ENCODE measurements at places on chromosomes 11 and 22.

DNA sequence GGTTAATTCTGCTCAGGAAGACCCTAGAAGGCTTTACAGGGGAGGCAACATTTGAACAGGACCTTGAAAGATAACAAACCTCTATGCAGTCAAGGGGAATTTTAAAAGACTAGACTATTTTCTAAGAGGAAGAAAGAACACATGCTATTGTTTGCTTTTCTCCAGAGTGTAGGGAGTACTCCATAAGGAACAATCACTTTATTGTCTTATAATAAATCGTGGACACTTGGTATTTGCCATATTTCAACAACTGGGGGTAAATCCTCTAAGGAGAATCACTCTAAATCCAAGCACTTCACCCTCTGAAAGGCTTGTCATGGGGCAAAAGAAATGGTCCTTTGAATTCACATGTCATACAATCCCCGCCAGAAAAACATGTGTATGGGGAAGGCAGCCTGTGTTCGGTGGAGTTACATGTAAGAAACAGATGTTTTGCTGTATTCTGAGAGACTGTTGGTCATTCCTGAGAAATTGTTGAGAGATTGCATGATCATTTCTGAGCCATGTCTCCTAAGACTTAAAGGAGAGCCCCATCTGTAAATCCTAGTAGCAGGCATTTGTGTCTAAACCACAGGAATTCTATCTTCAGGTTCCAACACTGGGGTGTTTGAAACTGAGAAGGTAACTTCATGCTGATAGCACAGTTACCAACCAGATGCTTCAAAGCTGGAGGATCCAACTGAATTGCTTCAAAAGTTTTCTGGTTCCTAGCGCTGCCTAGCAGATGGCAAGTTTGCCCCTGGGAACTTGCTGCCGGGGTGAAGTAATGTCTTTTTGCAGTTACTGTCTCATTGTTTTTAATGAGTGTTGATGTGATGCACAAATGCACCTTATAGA lies 66.8 kb downstream of the FZD4 start:
- DNase-seq: no peak

DNA sequence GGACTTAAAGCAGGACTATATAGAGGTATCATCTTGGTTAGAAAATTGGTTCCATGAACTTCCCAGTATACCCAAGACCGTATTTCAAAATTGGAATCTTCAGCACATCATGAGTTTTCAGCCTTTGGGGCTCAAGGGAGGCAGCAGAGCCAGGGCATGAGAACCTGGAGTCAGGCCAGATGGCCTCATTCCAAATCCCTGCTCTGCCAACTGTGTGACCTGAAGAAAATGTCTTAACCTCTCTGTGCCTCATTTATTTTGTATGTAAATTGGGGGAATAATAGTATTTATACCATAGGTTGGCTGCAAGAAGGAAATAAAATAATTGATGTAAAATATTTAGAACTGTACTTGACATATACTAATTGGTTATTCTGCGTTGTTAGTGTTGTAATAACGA lies 987.6 kb downstream of the TBC1D22A start:
- no peak for DNase-seq

DNA sequence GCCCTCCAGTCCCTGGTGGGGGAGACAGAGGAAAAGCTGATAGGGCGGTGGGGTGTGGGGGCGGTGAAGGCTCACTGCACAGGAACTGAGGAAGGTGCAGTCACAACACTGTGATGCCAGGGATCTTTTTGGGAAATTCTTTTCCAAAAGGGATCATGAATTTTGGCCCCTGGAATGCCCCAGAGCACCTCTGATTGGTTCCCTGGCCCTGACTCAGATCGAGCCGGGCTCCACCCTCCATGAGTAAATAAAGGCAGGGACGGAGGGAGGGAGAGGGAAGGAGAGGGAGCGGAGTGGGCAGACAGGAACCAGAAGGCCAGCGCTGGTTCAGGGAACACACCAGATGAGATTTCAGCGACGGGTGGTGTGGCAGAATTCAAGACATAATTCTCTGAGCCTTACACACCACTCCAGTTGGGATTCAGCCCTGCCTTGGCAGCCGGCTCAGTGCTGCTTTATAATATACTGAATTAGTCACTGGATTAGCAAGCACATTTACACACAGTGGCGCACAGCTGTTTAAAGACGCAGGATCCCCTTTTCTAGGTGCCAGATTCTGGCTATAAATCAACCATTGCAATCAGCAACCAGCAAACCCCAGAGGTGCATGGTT lies 80.3 kb downstream of the ETS1 start:
- DNase-seq: no peak

- no peak for DNase-seq
These were observed 51.8 kb downstream of the APIP start for GRCh38 chr11:34864424-34864823.

GRCh38 chr11:86947541-86947940 lies 7.7 kb downstream of the FZD4 start:
- DNase-seq: no peak

DNA sequence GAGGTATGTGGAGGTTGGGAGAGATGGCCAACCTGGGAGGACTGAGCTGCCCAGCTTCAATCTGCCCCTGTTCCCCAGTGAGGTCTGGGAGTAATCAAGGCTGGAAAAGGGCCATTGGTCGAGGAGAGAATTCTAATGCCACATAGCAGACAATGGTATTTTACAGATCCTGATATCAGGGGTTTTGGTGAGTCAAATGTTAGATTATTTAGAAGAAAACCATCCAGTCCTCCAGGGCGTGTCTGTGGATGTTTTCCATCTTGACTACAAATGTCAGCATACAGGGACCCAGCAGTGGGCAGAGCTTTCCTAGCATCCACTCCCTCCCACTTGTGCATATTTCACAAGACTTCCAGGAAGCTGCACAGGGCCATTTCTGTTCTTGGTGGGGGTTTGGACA lies 107.9 kb downstream of the SCN3B start:
- DNase-seq: no peak

DNA sequence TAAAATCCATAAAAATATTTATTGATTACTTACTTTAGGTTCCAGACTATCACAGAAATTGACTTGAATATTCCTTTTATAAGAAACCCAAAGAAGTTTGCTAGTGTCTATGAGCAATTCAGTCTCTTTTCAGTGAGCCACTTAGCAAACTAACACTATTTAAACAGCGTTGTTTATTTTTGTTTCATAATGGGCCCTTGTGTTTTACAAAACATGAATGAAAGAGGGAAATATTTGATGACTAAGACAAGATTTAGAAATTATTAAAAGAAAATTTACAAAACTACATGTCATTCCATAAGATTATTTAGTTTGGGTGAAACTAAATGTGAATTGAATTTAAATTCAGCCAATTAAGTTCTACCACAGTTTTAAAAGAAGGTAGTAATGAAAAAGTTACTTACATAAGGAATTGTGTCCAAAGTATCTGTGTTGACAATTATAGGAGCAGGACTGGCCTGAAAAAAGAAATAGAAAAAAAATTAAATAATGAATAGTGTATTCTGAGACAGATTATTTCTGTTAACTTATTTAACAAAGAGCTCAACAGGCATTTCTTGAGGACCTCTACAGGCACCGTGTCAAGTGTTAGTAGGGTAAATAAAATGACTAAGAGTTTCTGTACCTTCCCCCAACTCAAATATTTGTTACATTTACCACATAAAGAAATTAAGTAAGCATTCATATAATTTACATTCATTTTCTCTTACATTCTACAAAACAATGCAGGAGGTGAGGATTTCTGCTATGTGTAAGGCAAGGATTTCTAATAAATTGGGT lies 964.9 kb upstream of the CCDC90B start:
- DNase-seq: no peak

- no peak for DNase-seq
These were observed 1.5 kb upstream of the LARGE1 start for GRCh38 chr22:33921525-33922348.

DNA sequence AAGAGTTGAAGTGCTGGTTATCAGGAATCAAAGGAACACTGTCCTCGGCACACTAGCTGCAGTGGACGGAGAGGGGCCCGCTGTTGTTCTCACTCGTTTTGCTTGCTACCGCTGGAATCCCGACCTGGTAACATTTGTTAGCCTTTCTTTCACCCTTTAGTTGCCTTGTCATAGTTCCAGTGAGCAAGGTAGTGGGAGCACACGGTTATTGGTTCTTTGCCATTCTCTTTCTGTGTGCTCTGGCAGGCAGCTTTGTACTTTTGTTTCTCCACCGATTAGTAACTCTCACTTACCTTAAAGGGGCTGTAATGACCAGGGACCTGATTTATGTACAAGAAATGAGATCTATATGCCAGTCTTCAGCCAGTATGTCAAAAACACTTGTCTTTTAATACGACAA lies 1.8 kb downstream of the DEPDC7 start:
- no peak for DNase-seq

DNA sequence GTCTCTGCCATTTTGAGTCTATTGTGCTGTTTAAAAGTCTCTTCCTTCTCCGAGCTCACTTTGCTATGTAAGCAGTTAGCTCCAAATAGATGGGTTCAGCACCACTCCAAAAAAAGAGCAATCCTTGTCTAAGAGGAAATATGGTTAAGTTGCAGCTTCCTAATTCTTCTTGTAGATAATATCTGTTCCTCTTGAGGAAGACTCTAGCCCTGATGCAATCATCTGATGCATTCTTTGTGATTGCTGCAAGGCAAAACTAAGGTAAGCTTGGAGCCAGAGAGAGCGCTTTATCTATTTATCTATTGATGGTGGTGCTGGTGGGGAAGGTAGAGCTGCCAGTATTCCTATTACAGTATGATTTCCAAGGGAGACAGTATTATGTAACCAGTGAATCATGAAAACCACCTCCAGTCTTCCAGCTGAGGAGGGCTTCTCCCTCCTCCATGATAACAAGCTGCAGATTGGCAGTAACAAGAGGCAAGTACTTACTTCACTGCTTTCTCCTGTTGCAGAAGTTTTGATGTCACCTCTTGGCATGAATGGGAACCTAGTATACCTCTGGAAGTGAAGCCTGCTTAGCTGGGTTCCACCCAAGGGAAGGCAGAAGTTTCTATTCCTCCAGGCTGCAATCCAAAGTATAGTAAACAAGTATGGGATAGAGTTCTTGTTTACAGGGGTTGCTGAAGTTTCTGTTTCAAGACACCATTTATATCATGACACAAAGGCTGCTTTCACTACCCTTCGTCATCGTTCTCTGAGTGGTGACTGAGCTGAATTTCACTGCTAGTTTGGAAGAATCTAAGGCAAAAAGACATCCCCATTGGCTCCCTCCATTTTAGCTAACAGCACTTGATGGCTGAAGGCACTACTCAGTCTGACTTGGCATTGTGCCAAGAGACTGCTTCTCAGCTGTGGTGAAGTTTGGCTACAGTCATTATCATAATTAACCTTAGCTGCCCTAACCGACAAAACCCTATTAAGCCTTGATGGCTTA lies 49.7 kb downstream of the FDX1 start:
- peak; percentile 73 for DNase-seq

GRCh38 chr11:19281041-19281440 lies 40.3 kb upstream of the E2F8 start:
- DNase-seq: no peak

DNA sequence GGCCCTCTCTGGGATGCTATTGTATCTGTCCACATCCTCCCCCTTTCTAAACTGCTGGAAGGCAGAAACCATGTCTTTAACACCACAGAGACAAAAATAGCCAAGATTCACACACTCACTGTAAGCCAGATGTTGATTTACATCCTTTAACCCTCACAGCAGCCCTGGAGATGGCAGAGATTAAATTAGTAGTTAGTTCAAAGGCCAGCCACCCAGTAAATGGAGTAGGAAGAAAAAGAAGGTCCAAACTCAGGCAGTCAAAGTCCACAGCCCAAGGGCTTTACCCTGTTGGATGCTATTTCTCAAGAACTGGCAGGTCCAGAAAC lies 2.1 kb upstream of the ZNHIT2 start:
- no peak for DNase-seq

GRCh38 chr11:121839781-121840180 lies 276.2 kb downstream of the BLID start:
- DNase-seq: no peak

GRCh38 chr11:34567733-34568132 lies 53.2 kb upstream of the EHF start:
- no peak for DNase-seq

DNA sequence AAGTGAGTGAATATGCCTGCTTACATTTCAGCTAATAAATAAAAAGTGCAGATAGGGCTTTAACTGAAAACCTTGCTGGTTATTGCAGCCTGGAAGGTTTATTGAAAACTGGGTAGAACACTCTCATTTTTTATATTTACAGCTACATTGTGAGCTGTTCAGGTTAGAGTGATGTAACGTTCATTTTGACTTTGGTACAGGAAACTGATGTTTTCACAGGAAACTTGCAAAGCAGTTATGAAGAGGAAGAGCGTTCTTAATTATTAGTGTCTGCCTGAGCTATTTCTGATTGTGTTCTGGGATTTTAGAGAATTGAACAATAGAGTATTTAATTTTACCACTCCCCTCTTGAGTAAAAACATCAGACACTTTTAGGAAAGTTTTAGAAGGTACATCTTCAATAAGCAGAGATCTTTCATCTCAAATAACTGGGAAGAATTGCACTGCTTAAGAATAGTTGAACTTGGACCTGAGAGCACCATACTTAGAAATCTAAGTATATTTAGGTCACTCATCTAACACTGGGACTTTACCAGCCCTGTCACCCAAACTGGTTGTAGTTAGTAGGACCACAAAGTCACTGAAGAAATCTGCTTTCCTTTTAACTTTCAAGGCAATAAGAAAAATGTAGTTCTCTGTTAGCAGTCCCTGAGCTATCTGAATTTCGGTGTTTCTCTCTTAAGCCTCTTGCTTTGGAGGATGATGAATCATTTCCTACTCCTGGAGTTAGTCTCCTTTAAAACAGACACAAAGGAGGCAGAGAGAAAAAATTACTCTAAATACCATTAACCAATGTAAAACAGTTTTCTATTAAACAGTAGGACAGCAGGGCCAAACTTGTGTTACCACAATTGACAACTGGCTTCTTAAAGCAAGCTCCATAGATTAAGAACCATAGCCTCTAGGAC lies 128.6 kb upstream of the DDI1 start:
- no peak for DNase-seq

DNA sequence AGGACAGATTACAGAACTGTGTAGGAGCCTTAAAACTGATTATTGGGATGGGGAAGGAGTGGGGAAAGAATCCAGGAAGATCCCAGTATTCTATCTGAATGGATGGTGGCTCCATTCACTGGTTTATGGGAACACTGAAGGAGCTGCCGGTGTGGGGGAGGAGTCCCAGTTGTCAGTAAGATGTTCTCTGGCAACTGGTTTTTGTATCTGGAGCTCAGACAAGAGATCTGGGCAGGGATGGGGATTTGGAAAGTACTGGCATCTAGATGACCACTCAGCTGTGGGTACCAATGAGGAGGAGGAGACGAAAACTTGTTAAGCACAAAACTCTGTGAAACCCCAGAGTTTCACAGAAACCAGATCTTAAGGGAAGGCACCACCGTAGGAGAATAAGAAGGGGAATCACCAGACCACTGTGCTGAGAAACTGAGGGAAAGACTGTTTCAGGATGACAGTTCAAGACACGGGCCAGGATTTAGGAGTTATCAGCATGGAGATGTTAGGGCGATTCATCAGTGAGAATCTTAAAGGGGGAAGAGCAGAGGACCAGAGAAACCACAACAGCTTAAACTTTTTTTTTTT lies 28.1 kb downstream of the LDLRAD3 start:
- no peak for DNase-seq
